Fibroblast of skin of right quadriceps (primary cell): ENCODE measurements at places on chromosomes 12 and 14.

DNA sequence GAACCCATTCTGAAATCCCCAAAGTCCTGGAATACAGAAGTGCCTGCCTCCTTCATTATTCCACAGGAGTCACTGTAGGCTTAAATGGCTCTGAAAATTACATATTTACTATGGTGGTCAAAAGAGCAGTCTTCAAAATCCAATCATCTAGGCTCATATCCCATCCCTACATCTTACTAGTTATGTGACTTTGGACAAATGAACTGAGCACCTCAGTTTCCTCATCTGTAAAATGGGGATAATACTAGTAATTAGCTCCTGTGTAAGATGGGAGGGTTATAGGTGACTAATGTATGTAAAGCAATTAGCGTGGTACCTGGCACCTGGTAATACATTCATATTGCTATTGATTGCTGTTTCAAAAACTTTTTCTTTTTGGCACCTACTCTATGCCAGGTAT, 243.6 kb downstream of the CHST11 start:
- DNase-seq: no peak

GRCh38 chr14:104746071-104746545, 6.8 kb upstream of the SIVA1 start:
- no peak for DNase-seq

DNA sequence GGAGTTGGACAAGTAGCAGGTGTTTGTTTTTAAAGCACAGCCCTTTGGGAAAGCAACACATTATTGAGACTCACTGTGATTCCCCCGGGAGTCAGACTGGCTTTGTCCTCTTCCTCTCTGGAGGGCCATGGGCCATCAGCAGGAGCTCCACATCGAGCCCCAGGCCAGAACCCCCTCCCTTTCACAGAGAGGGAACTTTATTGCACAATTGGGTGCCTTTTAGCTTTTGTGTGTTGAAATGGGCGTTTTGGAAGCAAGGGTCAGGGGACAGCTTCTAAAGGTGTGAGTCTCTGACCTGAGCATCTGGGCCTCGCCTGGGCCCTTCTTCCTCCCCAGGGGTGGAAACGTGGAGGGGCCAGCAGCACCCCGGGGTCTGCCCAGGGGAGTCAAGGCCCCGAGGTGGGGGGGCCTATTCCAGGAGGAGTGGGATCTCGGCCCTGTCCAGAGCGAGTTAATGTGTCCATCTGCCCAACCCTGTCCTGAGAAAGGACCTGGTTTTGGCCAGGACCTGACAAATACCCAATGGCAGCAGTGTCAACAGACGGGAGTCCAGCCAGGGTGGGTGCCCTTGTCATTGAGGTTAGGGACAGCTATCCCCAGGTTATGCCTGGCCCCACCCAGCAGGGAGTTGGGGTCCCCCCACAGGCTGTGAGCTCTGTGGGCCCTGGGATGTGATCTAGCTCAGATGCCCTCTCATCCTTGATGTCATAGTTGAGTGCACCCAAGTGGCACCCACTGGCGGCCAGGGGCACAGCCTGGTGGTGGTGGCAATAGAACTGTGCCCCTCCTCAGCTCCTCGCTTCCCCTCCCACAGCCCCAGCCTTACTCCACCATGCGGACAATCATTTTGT, 37.1 kb downstream of the SLC8B1 start:
- no peak for DNase-seq

DNA sequence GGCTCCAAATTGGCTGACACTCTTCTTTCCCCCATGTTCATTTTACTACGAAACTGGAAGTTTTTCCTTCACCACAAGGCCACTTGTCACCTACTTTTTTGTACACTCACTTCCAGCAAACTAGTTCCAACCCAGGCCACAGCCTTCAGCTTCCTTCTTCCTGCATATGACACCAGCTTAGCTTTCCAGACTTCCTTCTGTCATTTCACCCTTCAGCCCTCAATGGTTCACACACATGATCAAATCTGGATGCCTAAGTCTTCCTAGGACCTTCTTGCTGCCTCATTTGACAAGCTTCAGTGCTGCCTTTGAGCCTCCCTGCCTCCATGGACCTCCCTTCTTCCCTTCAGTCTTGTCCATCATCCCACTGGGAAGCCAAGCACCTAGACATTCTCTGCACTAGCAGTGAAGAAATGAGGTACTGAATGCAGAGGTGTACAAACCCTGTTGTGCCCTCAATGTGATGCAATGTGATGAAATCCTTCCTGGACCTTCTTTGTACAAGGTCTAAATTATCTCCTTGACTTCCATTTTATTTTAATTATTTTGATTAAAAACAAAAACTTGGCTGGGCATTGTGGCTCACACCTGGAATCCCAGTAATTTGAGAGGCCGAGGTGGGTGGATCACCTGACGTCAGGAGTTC, 4.3 kb upstream of the REC8 start:
- DNase-seq: no peak

GRCh38 chr14:92507174-92507768, 6.3 kb upstream of the RIN3 start:
- DNase-seq: no peak

DNA sequence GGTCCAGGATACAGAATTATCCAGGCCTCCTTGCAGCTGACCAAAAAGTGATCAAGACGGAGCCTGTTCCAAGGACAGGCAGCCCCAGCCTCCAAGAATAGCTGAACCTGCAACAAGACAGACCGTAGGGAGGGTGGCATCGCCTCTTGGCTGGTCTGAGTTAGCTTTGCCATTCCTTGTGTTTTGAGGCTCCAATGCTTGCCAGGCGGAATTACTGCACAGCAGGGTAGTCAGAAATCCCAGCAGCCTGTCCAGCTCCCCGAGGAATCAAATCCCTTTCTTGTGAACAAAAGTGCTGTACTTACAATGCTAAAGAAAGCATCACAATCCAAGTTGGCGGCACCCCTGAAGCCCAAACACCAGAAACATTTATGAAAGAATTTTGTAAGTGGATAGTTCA, 246.9 kb downstream of the TMEM132C start:
- DNase-seq: no peak

DNA sequence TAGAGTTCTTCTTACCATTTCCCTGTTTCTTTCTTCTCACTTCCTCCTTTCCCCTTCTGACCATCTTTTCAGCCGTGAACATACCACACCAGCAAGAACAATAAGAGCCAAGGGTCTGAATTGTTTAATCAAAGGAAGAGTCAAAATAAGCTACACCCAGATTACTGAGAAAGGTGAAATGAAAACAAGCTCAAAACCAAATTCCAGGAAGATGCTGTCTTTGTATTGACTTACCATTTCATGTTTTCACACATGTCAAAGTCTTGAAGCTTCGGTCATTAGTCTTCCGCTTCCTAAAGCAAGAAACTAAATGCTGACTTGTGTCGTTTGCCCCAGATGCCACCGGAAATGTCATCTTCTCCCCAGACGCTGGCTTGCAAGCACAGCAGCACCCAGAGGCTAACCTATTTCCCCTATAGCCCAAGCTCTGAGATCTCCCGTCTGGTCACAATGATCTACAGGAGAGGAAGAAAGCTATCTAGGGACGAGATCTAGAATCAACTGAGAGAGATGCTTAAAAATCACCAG, 136.5 kb upstream of the AMIGO2 start:
- no peak for DNase-seq

DNA sequence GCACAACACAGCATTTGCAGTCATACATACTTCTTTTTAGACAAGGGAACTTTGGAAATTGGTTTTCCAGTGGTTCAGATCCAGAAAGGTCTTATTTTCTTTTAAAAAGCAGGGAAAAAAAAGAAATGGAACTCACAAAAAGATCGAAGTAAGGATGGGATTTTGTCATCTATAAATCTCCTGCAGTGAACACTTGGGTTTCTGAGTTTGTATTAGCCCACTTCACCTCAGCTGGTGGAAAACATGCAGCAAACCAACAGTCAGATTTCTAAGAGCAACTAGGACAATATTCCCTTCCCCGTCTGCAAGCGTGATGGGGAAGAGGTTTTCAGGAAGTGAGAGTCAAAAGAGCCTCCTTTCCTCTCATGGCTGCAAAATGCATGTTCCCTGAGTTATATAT, 4.6 kb downstream of the MYF5 start:
- DNase-seq: no peak

- DNase-seq: no peak
These were observed 43.9 kb upstream of the ATP23 start for GRCh38 chr12:57897286-57897974.

DNA sequence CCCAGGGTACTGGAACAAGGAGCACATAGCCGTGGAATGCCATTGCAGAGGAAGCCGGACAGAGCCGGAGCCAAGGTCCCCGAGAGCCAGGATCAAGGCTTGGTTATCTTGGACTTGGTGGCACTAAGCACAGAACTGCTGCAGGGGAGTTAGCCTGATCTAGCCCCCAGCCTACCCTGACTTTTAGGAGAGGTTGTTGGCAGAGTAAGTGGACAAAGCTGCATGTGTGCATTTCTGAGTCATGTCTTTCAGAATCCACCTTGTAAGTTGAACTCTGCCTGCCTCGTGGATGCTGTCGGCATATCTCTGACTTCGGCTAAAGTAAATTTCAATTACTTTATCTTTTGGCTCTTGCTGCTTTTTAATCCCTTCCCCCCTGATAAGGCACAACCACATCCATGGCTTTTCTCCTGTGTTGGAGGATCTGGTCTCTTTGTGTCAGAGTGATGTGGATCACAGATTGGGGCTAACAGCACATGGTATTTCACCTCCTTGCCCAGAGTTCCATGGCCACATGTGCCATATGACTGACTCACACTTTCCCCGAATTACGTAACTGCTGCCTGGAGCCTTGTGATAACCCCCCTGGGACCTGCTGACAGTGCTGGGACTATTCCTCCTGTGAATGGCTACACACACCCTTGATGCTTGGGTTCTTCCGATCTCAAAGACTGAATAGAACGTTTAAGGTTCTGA, 240.3 kb downstream of the EMP1 start:
- DNase-seq: peak; percentile 77
